ENCODE measurements at places on chromosomes 12 and 14. TPM values are rescaled to one million over a fixed set of nuclear protein-coding genes. Genes with fewer than 3 reads are reported as not detected.

The LYZ gene
- total RNA-seq = not detected

The CCDC60 gene
- not detected for total RNA-seq

The KLRD1 gene
- 0.50 TPM for total RNA-seq

The SPRING1 gene
- 26.4 TPM for total RNA-seq

The CLEC4D gene
- total RNA-seq = not detected

The RND1 gene
- total RNA-seq = 0.26 TPM

The PTPN6 gene
- total RNA-seq = 0.30 TPM

Measured in smooth muscle cell of the pulmonary artery (primary cell).